ENCODE measurements at places on chromosomes 4 and X.

DNA sequence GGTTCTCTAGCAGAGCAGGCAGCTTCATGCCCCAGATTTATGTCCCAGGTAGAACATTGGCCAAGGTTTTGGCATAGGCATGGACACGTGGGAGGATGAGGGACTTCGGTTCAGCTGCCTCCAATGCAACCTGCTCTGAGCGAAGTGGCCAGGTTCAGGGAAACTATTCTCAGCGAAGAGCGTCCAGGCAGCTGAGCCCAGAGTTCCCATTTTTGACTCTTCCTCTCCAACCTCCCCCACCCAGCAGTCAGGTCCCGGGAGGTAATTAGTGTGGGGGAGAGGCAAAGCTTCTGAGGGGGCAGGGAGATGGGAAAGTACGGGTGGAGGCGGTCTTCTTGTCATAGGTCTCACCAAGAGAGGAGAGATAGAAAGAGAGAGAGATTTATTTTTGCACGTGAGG, 1.0 kb downstream of the GABRA4 start:
- DNase-seq = no peak

DNA sequence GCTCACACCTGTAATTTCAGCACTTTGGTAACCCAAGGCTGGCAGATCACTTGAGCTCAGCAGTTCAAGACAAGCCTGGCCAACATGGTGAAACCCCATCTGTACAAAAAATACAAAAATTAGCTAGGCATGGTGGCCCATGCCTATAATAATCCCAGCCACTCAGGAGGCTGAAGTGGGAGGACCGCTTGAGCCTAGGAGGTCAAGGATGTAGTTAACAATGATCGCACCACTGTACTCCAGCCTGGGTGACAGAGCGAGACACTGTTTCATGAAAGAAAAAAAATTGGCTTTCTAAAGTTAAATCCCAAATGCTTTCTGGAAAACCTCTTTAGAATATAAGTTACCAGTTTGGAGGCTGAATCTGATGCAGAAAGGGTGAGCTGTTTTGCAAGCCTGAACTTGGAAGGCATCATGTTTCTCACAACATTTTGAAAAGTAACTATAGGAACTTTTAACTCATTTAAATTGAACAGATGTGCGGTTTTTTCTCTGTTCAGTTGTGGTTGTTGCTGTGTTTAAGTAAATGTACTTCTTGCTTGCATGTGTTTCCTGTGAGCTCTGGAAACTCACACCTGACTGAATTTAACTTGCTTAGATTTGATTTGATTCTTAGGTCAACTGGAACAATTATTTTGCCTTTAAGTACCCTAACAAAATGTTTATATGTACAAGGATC, 39.8 kb upstream of the TMEM131L start:
- DNase-seq = no peak

DNA sequence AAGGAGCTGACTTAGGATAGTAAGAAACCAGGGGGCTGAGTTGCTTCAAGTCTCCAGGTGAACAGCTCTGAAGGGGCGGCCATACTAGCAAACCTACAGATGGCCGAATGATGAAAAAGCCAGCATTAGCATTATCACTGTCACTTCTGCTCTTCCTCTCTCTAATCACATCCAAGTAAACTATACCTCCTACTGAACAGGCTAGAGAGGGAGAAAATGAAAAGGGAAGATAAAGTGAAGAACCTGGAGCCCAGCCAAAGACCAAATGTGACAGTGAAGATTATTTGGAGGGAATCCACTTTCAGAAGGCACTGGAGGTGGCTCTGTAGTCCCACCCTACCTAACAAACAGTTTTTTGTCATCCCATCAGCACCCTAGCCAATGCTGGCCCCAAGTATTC, 50.4 kb upstream of the PRPS1 start:
- DNase-seq = no peak

DNA sequence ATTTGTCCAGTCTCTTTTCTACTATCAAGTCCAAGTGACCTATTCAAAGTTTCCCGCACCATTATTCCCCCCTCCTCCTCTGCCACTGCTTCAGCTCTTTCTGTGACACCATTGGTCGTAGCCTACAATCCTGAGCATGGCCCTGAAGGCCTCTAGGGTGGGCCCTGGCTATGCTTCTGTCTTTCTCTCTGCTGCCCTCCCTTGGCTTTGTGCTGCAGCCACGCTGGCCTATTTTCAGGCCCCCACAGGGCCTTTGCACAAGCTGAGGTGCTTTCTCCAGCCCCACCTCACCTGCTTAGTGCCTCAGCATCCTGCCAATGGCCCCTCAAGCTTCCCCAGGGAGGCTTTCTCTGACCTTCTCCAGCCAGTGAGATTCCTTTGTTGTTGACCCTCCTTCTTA, 156.5 kb downstream of the NHS start:
- DNase-seq = no peak

DNA sequence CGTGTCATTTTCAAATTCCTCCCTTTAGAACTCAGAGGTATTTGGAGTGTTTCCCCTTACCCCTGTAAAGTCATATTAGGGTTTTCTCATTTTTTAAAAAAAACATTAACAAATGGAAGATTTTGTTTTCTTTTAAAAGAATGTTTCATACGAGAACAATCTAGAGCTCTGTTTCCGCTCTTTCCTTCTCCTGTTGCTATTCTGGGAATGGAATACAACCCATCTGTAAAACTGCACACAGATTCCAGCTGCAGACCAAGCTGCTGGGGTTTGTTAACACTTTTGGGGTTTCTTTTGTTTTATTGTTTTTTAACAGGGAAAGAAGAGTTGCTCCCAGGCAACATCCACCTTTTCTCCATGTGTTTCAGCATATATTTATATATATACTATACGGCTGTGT, 61.3 kb downstream of the HCCS start:
- no peak for DNase-seq

DNA sequence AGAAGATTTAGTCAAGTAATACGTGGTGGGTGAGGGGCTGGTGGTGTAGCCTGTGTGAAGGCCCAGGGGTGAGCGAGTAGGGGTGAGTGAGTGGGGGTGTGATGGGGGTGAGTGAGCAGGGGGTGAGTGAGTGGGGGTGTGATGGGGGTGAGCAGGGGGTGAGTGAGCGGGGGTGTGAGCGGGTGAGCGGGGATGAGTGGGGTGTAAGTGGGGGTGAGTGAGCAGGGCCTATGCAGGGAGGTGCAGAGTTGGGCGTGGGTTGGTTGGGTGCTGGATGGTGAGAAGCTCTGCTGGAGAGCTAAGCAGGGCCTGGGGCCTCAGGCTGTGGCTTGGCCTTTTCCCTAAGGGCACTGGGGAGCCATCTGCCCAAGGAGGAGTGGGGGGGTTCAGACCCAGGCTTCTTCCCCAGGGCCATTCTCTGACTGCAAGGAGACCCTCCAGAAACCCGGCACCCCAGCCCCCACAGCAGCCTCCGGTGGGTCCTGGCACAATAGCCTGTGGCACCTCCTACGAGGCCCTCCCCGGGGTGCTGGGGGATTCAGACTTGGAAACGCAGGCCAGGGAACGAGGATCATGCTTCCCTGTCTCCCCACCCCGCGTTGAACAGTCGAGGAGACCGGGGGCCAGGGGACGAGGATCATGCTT, 30.4 kb downstream of the SH3TC1 start:
- DNase-seq = no peak

GRCh38 chrX:132407691-132408090, 81.1 kb downstream of the MBNL3 start:
- DNase-seq = no peak

- no peak for DNase-seq
These were observed 29.8 kb downstream of the ZFYVE28 start for GRCh38 chr4:2388429-2389182.

DNA sequence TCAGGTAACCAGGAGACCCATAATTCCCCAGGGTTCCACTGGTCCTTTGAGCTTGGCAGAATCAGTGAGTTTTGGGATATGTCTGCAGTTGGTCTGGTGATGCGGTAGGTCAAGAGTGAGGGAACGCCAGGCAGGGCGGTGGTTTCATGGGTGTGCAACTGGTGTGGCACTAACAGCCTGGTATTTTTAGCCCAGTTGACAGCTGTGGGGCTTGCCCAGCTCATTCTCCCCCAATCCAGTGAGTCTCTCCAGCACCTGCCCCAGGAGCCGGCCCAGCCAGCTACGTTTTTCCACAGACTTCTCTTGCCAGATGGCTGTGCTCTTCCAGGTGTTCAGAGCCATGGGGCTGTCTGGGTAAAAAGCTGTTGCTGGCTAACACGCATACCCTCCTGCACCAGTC, 1019.9 kb downstream of the CCSER1 start:
- no peak for DNase-seq

- no peak for DNase-seq
These were observed 1.7 kb downstream of the SH3D19 start for GRCh38 chr4:151323667-151324066.

Data from EL (cell line).